ENCODE measurements at places on chromosomes 12 and 14.

DNA sequence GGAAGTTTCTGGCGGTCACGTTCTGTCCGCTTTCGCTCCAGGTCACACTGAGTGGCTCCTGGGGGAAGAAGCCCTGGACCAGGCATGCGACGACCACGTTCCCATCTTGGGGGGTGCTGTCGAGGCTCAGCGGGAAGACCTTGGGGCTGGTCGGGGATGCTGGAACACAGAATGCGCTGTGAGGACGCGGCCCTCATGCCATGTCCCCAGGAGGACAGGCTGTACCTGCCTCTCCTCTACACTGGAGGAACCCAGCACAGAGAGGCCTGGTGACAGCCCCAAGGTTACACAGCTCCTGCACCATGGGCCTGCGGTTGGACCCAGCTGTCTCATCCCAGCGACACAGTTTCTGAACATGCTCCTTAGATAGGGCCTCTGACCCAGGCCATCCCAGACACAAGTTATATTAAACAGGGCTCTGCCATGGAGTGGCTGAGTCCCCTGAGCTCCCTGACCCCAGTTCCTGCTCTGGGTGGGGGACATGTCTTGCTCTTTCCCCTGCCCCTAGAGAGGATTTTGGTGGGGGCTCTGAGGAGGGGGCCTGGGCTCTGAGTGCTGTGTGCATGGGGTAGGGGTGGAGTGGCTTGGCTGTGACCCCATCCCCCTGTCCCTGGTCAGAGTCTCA lies 62.0 kb downstream of the TMEM121 start:
- DNase-seq = no peak

- no peak for DNase-seq
These were observed 21.4 kb upstream of the HECTD1 start for GRCh38 chr14:31229009-31229408.

GRCh38 chr12:4530982-4531586 lies 7.6 kb upstream of the RAD51AP1 start:
- DNase-seq = peak; percentile 29

DNA sequence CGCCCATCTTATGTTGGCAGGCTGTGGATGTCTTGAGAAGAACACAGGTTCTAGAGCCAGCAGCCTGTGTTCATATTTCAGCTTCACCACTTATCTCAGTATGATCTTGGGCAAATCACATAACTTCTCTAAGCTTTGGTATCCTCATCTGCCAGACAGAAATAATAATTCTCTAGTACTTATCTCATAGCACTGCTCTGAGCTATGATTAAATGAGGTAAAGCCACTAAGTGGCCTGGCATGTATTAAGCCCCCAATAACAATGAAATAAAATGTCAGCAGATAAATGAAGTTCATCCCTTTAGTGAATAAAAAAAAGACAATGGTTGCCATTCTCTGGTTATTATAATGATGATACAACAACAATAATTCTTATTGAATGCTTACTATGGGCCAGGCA lies 104.9 kb upstream of the EEA1 start:
- DNase-seq = no peak

- DNase-seq = no peak
These were observed 95.1 kb downstream of the TTC8 start for GRCh38 chr14:88919502-88919901.

GRCh38 chr14:60164404-60164711 lies 840 bp downstream of the DHRS7 start:
- no peak for DNase-seq

DNA sequence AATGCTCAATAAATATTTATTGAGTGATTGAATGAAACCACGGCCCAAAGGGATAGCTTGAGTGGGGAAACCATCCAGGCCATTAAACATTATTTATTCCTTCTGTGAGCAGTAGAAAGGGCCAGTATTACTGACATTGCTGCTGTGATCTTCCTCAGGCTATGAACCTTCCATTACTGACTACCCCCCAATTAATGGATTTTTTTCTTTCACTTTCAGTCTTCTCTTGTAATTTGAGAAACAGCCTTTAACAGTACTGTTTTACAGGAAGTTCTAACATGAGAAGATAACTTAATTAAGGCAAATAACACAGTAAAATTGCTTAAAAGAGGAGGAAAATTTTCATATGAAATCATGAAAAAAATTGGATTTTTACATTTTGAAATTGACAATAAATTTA lies 629.5 kb downstream of the TRHDE start:
- DNase-seq = no peak

DNA sequence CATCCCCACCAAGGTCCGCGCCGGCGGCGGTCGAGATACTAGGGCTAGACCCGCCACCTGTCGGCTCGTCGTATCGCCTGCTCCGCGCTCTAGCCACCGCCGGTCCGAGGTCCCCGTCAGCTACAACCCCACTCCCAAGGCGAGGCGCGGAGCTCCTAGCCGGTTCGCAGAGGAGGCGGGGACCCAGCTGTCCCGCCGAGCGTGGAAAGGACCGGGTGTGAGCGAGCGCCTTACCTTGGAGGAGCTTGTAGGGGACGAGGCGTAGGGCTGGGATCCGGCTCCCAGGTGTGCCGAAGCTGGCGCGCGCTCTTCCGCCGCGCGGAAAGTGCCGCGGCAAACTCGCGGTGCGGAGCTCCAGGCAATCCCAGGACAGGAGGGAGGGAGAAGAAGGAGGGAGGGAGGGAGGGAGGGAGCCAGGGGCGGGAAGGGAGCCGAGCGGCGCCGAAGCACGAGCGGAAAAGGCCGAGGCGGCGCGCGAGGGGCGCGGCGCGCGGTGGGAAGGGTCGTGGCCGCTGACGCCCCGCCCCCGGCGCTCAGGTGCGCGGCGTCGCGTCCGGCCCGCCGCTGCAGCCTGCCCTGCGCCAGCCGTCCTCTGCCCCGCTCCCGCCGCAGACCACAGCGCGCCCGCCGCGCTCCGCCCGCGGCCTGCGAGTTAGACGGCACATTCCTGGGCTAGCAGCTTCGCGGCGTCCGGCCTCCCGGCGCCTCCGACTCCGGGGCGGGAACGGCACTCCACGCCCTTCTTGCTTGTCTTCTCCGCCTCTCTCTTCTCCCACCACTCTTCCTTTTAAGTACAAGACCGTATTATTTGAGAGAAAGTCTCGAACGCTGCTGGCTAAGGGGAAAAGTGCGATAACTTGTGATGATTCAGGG lies at the start of gene PAWR:
Gene PAWR (minus strand): TSS at position 327 of the 873 bp plus-strand sequence. CDS start 720 bp downstream, outside the sequence.
- peak; percentile 45 for DNase-seq

DNA sequence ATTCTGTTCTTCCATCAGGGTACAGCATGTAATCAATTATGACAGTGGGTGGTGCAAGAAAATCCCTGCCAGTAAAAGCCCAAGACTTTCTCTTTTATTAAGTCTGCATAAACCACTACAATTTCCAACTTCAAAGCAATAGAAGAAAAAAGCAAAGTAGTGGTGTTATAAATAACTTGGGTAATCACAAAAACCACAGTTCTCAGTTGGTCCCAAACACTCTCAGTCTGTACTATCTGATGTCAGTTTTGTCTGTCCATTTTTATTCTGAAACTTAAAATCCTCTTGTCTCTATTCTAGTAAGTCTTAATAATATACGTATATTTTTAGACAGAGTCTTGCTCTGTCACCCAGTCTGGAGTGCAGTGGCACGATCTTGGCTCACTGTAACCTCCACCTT lies 8.8 kb upstream of the TIGAR start:
- no peak for DNase-seq

GRCh38 chr12:6363330-6364043 lies 11.9 kb downstream of the SCNN1A start:
- peak; percentile 76 for DNase-seq

DNA sequence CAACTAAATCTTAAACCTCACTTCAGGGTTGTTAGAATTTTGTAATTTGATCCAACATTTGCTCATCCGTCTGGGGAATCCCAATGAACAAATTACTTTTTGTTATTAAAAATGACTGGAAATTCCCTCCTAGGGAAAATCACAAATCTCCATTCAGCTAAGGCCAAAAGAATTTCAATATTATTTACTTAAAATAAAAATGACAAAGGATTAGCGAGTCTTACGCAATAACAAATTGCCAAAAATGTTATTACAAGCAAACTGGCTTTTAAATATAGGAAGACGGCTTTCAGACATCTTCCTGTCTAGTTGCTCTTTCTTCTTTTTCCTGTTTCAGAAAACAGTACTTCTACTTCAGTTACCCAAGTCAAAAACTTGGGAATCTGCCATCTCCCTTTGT lies 92.4 kb upstream of the TSPAN8 start:
- no peak for DNase-seq

DNA sequence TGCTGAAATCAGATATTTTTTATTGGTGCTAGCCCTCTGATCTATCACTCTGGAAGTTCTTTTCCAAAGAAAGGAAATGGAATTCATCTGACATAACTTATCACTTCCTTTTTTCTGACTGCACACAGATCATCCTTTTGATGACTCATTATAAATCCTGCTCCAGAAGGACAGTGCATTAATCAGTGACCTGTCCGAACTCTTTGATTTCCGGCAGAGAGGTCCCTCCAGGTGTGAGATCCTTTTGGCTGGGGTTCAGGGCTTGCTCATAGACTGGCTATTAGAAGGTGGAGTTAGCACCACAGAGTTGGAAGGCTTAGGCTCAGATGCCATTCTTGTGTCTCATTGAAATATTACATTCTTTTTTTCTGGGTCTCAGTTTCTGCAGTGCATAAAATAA lies 328.2 kb downstream of the ZFP36L1 start:
- DNase-seq = no peak

- no peak for DNase-seq
These were observed 1134.4 kb downstream of the GALC start for GRCh38 chr14:86858591-86858990.

GRCh38 chr12:122558745-122559641 lies 31.9 kb downstream of the KNTC1 start:
- no peak for DNase-seq

- DNase-seq = no peak
These were observed 64.8 kb upstream of the TUNAR start for GRCh38 chr14:95811813-95812212.

GRCh38 chr12:29732191-29732590 lies 51.6 kb downstream of the TMTC1 start:
- DNase-seq = no peak
